ENCODE measurements at places on chromosomes 12 and 14.
A peak's percentile ranks its signal among the peaks of the same experiment; 100 is the strongest.

DNA sequence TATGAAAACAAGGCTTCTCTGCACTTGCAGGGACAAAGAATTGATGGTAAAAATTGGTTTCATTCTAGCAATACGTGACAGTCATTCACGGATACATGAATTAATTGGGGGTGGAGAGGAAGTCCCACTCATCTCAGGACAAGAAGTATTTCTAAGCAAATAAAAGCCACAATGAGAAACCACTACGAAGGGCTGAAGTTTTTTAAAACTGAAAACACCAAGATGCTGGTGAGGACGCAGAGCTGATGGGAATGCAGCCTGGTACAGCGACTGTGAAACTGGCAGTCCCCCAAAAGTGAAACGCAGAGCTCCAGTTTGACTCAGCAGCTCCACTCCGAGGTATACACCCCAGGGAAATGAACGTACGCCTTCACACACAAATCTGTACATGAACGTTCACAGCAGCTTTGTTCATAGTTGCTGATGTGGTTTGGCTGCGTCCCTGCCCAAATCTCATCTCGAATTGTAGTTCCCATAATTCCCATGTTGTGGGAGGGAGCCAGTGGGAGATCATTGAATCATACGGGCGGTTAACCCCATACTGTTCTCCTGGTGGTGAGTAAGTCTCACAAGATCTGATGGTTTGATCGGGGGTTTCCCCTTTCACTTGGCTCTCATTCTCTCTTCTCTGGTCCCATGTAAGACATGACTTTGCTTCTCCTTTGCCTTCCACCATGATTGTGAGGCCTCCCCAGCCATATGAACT lies 89.0 kb downstream of the SCARB1 start:
- DNase-seq: no peak

- no peak for DNase-seq
Observed at GRCh38 chr12:19669793-19670192, 230.5 kb downstream of the AEBP2 start.

- no peak for DNase-seq
Observed at GRCh38 chr12:79331870-79332269, 358.9 kb downstream of the PAWR start.

DNA sequence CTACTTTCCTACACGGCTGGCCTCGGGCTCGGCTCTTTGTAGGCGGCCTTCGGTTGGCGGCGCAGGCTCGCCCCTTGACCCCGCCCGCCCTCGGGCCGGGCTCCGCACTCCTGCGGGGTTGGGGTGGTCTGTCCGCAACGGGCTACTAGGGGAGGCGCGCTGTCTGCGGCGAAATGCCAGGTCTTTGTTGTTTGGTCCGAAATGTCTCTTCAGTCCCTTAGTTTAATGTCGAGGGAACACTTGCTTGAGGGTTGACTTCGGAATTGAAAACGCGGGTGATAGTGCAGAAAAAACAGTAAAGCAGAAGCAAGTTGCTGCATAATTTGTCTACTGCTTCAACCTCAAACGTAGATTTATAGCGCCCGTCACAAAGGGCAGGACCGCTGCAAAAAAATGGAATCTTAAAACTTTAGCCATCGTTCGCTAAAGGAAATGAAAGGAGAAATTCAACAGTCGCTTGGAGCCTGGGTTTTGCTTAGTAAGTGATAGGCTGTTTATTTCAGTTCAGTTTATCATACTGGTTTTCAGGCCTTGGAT lies 390 bp downstream of the JKAMP start:
- DNase-seq: no peak

DNA sequence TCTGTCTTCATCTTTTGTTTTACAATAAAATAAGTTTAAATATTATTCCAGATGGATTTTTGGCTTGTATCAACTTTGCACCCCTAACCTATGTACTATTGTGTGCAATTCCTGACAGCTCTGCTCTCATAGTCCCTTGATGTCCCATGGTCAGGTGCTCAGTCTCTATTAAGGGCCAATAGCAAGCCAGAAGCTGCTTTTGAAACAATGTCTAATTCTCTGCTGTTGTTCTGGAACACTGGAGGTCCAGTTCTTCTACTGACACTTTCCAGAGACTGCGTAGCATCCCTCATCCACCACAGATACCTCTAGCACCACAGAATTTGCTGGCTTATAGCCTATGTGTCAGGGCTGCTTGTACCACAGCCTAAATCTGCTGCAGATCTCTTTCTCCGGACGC lies 74.6 kb downstream of the BRMS1L start:
- no peak for DNase-seq

DNA sequence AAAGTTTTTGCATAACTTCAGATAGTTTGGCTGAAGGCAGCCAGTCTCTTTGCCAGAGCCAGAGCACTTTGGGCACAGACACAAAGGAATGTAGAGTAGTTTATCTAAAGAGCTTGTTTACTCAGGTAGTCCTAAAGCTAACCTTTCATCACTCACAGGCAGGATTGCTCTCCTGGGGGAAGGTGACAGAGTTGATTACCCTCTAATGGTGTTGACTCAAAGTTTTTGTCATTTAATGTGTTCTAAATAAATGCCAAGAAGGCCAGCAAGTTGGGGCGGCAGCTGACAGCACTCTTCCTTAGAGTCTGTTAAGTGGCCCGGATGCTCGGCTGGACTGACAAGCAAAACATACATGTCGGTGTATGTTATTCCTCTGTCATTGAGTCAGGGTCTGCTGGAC lies 9.3 kb upstream of the TAS2R46 start:
- DNase-seq: no peak

GRCh38 chr12:108361606-108362005 lies 22.5 kb upstream of the CMKLR1 start:
- DNase-seq: no peak

DNA sequence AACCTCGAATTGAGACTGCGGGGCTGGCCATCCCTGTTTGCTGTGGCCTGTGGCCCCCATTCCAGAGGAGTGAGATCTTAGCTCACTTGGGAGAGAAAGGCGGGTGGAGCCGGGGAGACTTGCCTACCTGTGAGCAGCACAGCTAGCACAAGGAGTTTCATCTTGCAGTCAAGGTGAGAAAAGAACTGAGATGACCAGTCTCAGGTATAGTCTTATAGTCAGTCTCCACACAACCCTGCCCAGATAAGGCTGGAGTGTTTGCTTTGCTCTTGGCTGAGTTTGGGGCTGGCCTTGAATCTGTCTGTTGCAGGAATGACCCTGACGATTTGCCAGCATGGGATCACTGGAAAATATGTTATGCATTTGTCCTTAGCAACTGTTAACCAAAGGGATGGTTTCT lies at the start of gene PLA2G1B:
PLA2G1B (minus strand) TSS at position 187 of the 400 bp plus-strand sequence; CDS start at position 161, 26 bp downstream.
- no peak for DNase-seq

GRCh38 chr14:94043111-94043755 lies 17.1 kb downstream of the OTUB2 start:
- DNase-seq: no peak

DNA sequence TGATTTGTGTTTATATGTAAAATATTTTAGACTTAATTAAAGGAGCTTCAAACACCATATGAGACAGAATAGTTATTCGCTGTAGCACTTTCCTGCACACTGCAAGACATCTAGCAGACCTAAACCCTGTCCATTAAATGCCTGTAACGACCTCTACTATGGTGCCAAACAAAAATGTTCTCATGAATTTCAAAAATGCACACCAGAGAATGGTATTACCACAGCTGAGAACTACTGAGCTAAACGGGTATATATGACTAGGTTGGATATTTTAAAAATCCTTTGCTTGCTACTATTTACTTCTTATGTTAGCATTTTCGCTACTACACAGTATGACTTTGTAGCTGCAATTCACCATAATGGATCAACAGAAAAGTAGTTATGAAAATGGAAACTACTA lies 34.8 kb downstream of the SPPL3 start:
- no peak for DNase-seq

DNA sequence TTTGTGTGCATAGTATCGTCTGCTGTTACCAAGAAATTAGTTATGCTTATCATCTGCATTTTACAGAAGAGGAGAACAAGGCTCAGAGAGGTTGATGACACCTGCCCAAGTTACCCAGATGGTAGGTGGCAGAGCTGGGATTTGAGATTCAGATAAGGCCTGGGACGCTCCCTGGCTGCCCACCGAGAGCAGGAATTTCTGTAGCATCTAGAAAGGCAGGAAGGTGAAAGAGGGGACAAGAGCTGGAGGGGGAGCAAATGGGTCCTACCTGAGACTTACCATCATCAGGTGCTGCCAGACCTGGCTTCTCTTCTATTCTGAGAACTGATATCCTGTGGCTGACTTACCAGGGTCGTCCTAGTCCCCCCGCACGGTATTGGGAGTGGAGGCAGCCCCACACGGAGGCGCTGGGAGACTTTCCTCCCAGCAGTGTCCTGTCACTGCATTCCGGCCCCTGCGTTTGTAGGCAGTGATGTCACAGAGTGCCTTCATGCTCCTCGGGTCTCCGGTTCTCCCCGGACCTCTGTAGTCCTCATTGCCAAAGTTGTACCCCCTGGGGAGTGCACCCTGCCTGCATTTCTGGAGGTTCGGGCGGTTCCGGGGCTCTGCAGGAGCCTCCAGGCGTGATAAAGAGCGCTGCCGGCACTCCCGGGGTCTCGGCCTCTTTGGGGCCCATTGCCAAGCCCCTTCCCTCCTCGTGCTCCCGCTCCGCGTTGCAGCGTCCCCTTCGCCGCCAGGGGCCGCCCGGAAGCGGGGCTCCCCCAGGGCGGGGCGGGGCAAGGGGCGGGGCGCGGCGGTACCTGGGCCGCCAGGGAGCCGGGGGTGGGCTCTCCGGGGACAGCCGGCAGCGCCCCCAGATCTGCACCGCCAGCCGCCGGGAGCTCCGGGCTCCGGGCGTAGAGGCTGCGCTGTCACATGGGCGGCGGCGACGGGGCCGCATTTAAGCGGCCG lies at the start of gene CABP1:
CABP1 (plus strand) TSS at position 856 of the 951 bp plus-strand sequence; CDS start at position 916, 60 bp downstream.
- peak; percentile 21 for DNase-seq

GRCh38 chr14:26173581-26174110 lies 424.2 kb downstream of the NOVA1 start:
- DNase-seq: no peak

- DNase-seq: no peak
Observed at GRCh38 chr12:120362516-120363273, 6.3 kb downstream of the MSI1 start.

- no peak for DNase-seq
Observed at GRCh38 chr12:76138656-76139055, 54.2 kb upstream of the NAP1L1 start.

DNA sequence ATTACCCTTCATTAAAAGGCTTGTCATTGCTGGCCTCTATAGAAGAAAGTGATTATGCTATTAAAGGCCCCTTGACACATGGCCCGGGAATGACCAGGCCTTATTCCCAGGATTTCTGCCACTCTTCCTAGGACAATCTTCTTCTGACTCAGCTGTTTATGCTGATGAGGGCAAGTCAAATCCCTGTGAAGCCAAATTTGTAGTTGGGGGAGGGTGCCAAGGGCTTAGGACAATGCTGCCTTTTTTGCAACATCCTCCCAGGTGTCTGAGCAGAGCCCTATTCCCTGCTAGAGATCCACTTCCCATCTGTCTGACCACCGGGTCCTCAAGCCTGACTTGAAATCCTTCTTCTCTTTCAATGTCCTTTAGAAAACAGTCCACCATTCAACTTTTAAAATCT lies 230.7 kb upstream of the SRRM4 start:
- DNase-seq: no peak

GRCh38 chr14:54593860-54594259 lies 26.9 kb downstream of the SAMD4A start:
- DNase-seq: no peak

- DNase-seq: no peak
Observed at GRCh38 chr12:96240656-96241055, 46.5 kb downstream of the ELK3 start.
